ENCODE measurements at places on chromosomes 6 and 20.
A peak's percentile ranks its signal among the peaks of the same experiment; 100 is the strongest.

GRCh38 chr6:42426191-42426590, 25.5 kb downstream of the TRERF1 start:
- DNase-seq: no peak

- no peak for DNase-seq
These were observed 165.5 kb downstream of the SYNE1 start for GRCh38 chr6:152471456-152472265.

DNA sequence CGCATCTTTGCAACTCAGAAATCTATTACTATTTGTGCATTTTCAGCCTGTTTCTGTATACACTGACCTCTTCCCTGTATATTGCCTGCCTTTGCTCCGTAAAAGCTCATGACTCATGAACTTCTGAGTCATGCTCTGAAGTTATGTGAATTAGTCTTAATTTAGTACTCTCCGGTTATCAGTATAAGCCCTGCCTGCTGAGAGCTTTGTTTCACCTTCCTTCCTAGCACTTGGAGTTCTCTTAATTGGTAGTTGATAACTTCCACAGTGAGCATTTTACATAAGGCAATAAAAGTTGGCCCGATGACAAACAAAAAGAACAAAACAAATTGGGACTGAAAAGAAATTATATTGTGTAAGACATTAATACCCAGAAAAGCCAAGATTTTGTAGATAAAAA, 231.4 kb downstream of the GJA1 start:
- DNase-seq: no peak

DNA sequence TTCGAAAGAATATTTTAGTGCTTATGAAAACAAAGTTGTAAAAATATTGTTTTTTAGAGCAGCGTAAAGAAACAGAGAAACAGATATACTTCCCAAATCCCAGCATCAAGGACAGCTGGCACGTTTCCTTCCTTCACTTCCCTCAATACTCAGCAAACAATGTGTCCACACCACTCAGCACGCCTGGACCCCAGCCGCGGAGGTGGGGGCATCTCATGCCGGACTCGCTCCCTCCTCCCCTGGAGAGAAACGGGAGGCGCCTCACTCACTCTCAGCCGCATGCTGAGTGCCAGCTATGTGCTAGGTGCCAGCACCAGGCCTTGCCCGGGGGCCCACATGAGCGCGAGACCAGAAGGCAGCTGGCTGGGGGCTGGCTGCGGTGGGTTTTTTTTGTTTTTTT, 34.7 kb downstream of the SLC2A4RG start:
- DNase-seq: no peak

GRCh38 chr6:81172056-81172740, 580.3 kb downstream of the TENT5A start:
- DNase-seq: no peak

DNA sequence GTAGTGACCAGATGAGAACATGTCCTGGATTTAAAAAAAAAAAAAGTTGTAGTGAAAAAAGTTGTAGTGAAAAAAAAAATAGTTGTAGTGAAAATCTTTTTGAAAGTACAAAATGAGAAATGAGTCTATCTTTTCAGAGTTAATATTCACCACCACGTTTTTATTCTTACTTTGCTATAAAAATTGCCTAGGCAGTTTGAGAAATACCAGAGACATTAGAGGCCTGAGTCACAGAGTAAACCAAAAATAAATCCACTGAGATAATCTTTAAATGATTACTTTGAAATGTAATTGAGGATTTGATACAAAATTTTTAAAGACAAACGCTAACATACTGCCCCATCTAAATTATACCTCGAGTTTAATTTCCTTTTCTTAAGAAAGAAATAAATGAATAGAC, 101.2 kb upstream of the TIAM2 start:
- DNase-seq: no peak

GRCh38 chr20:57435498-57436222, 44.5 kb downstream of the RBM38 start:
- peak; percentile 76 for DNase-seq

- no peak for DNase-seq
These were observed 122.5 kb downstream of the DST start for GRCh38 chr6:56520218-56520617.

- DNase-seq: no peak
These were observed 23.2 kb upstream of the ARG1 start for GRCh38 chr6:131549811-131550210.

DNA sequence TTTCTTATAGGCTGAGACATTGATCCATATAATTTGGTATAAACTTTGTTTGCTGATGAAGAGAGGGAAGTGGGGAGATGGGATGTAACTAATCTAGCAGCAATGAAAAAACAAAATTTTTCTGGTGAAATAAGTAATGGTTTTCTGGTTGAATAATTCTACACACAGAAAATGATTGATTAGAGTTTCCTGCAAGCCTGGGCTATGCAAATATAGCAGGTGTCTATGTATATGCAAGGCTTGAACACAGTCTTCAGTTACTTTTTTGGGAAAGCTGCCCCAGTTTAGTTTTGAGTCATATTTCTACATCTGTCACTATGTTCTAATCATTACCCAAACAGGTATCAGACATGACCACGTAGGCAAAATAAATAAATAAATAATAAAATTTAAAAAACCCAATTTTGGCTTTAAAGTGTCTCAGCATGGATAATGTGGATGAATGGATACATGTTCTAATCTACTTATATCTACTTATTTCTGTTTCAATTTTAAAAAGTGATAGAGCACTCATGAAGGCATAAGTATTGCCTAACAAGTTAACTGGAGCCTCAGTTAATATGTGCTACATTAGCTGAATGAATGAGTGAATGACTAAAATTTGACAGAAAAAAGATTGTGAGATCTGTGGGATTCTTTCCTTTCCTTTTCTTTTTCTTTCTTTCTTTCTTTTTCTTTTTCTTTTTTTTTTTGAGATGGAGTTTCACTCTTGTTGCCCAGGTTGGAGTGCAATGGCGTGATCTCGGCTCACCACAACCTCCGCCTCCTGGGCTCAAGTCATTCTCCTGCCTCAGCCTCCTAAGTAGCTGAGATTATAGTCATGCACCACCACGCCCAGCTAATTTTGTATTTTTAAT, 37.2 kb upstream of the TFB1M start:
- peak; percentile 79 for DNase-seq
